Prostate gland (tissue), 2 donors: ENCODE measurements at places on chromosomes 6 and 20.
A peak's percentile ranks its signal among the peaks of the same experiment; 100 is the strongest.

GRCh38 chr20:43778375-43778774 is 51.6 kb upstream of the GTSF1L start:
- DNase-seq = no peak

DNA sequence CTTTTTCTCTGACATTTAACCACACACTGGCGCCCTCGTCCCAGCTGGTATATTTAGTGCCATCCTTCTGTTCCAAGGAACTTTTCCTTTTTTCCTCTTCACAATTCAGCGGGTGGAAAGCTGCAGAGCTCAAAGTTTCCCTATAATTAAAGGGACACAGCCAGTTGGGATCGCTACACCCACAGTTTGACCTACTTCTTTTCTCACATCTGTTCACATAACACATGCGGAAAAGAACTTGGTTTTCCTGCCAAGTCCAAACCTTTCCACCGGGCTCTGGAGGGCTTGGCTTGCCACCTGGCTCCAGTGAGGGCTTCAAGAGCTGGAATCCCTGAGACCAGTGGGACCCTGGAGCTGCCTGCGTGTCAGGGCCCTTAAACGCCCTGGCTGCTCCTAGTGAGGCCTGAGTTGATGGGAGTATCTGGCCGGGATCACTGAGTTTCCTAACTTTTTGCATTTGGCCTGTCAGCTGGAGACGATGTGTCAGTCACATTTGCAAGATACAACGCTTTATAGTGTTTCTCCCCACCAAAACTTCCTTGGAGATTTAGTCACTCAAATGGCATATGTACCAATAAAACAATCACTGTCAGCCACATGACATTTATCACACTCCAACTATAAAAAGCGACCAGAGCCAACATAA is 176.0 kb downstream of the SASH1 start:
- DNase-seq = no peak

DNA sequence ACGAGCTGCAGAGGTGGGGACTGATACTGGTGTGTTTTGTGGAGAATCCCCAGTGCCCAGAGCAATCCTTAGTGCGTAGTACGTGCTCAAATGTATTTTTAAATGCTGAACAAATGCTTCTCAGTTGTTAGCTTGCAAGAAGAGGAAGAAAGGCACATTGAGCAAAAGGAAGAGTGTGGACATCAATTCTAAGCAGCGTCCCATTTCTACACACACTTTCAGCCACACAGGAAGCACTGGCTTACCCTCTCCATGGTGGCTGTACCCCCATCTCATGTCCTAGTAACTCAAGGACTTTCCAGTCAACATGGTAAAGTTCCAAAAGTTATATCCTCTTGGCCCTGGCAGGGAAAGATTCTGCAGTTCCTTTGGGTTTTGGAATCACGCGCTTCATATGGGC is 98.8 kb upstream of the NXT1 start:
- DNase-seq = no peak

DNA sequence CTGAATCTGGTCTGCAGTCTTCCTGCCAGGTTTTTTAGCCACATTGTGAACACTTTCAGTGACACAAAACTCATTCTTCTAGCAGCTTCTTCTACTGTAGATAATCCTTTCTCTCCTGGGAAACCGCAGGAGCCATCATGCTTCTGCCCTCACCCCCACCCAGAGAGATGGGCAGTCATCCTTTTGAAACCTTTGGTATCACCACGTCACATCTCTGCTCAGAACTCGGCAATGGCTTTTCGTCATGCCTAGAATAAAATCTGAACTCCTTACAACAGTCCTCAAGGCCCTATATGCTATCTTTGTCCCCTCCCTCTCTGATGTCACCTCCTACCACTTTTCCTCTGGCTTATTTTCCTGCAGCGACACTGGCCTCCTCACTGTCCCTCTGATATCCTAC is 46.4 kb upstream of the ZNFX1 start:
- no peak for DNase-seq

- DNase-seq = no peak
Measured at GRCh38 chr6:170146640-170147039, 144.2 kb downstream of the DLL1 start.

DNA sequence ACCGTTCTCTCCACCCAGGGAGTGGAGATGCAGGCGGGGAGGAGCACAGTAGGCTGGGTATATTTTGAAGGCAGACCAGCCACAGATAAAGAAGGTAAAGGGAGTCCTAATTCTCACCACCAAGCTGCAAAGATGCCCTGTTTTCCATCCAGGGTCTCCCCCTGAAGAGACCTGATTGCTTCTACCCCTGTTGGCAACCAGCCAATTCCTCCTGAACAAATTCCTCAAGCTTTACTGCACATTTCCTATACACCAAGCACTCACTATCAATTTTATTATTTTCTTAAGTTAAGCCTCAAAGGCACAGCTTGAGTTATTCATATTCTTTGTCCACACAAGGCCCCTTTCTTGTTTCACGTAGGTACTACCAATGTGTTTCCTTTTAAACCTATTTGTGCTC is 214.4 kb downstream of the EYA2 start:
- no peak for DNase-seq

GRCh38 chr20:32830437-32830836 is 10.7 kb downstream of the MAPRE1 start:
- peak; percentile 62 for DNase-seq

- DNase-seq = peak; percentile 96
Measured at GRCh38 chr20:5072756-5073659, 46.8 kb downstream of the PCNA start.

- no peak for DNase-seq
Measured at GRCh38 chr6:139449611-139450000, 75.2 kb upstream of the CITED2 start.

DNA sequence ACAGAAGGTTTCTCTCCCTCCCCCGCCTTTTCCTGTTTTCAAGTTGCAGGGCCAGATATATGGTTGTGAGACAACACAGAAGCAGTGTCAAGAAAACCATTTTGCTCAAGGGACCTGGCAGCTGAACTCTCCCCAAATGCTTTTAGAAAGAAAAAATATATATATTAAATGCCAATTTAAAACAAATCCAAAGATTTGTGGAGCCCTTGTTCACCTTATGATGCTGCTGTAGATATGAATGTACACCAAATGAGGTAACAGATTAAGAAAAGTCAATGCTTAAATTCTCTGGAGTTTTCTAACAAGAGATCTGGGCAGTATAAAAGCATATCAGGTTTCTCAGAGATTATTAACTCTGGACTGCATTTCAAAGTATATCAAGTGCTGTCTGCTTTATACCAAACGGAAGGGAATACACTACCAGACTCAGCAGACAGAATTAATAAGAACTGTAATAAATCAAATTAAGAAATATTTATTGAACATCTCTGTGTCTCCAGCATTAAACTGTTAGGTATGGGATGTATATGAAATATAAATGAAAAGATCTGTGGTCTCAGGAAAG is 357.5 kb downstream of the HDGFL1 start:
- no peak for DNase-seq

GRCh38 chr6:148211777-148212324 is 130.8 kb upstream of the SASH1 start:
- DNase-seq = no peak

GRCh38 chr6:42509256-42509655 is 54.6 kb upstream of the UBR2 start:
- no peak for DNase-seq

DNA sequence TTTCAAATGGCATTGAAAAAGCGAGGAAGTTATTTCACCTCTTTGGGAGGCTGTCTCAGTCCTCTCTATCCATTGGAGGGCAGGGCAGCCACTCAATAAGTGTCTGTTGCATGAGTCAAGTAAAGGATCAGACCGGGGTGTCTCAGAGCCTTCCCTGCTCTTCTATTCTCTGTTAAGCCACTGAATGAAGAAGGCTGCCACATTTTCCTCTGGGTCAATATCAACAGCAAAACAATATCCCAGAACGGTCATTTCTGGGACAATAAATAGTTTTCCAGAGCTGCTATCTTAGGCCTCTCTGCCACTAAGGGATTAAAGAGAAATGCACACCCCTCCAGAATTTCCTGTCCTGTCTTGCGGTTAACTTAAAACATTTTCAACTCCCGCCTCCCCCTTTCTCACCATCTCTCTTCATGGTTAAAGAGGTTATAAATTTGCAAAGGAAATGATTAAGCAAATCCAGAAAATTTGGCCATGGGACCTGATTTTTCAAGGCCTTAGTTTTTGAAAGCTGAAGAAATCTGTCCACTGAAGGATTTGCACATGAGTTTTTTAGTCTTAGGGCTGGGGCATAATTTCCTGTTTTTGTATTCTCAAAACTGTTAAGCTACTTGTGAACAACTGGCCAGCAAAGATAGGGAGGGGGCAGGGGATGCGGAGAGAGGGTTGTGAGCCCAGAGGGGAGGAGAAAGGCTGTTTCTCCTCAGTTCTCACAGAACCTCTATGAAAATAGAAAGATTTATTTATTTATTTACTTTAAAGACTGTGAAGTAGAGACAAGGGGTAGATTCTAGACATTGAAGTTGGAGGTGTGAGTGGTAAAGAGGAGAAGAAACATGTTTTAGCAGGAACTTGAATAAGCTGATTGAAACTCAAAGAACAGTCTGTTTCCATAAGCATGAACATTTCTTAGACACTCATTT is 135.7 kb downstream of the BCAS1 start:
- no peak for DNase-seq
